ENCODE measurements at places on chromosomes 7 and 10.
A peak's percentile ranks its signal among the peaks of the same experiment; 100 is the strongest.

DNA sequence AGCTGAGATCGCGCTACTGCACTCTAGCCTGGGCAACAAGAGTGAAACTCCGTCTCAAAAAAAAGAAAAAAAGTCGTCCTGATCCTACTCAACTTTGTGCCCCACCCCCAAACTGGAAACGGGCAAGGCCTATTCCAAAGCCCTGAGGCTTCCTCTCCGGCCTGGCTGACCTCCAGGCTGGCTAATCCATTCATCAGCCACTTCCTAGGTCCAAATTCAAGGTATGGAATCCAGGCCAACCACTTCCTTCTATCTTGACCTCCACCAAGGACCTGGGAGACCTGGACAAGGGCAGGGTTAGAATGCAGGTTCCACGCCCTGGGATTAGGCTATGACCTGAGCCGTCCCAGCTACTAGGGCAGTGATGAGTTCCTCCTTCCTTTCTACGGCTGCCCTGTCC lies 20.4 kb upstream of the EIF4H start:
- DNase-seq: no peak

- DNase-seq: no peak
Measured at GRCh38 chr10:43260911-43261577, 5.8 kb downstream of the RASGEF1A start.

DNA sequence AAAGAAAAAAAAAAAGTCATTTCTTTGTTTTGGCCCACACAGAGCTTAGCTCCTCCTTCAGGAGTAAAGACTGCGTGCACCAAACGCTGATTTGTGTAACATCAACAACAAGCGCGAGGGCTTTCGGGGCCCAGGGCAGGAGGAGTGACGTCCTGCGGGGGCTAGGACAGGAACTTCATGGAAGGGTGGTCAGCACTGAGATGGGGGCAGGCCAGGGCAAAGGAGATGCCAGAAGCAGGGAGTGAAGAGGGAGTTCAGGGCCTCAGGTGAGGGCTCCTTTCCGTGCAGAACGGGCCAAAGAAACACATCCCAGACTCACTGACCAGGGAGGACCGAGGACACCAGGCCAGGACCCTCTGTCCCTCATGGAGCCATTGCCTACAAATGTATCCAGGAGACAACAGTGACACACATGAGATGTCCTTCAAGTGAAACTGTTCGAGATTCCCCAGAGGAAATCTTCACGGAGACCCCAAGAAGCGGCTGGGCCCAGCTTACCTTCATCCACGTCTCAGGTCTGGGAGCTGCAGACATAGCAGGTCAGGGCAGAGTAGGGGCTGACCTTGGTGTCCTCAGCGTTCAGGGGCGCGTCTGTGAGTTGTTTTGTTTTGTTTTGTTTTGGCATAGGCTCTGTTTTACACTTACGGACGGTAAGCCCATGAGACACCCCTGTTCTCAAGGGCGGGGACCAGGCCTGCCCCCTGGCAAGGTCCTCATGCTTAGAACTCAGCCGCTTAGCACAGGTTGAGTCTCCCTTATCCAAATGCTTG lies 30.4 kb upstream of the SHH start:
- no peak for DNase-seq

DNA sequence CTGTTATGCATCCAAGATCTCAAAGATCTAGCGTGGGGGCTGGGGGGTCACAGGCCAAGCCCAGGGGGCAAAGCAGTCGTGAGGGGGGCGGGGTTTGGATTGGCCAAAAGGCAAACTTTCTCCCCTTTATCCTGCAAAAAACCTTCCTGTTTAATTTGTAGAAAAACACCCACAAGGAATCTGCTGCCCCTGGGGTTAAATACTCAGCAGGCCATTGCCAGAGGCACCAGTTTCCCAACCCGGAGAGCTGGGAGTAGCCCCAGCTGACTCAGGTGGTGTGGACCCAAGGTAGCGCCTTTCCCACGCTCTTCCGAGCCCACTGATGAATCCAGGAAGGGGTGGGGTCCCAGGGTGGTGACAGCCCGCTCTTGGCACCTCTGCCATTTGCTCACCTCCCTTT lies 21.4 kb downstream of the KCP start:
- no peak for DNase-seq

DNA sequence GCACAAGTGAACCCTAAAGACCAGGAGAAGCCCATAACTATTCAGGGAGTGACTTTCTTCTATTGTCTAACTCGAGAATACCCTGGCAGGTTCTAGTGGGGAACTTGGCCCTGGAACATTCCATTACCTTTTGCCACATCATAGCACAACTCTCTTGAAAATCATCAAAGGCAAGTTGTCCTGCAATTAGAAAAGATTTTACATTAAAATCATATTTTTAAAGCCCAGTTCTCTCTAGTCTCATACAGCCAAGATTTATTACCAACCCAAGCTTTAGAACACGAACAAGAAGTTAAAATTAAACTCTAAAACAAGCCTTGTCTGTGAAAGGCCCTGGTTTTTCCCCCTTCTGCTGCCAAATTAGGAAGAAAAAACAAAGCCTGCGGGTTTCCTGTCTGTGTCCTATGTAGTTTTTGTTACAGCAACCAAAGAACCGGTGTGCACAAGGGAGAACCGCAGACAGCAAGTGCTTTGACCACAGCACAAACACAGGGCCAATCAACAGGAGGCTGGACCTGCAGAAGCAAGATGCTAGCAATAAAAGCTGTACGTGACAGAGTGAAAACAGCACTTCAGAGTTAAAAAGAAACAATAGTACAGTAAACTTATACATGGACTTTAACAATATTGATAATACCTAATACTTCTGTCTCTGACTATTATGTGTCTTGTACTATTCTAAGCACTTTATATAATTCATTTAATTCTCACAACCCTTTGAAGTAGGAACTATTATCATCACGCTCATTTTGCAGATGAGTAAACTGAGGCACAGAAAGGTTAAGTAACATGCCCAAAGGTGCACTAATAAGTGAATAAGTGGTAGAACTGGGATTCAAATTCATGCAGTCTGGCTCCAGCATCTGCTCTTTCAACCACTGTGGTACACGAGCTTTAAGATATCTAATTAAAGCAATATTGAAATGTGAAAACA lies 65.8 kb downstream of the STK17A start:
- DNase-seq: peak; percentile 80

- DNase-seq: peak; percentile 22
Measured at GRCh38 chr7:44801890-44802289, 5.4 kb downstream of the PPIA start.

DNA sequence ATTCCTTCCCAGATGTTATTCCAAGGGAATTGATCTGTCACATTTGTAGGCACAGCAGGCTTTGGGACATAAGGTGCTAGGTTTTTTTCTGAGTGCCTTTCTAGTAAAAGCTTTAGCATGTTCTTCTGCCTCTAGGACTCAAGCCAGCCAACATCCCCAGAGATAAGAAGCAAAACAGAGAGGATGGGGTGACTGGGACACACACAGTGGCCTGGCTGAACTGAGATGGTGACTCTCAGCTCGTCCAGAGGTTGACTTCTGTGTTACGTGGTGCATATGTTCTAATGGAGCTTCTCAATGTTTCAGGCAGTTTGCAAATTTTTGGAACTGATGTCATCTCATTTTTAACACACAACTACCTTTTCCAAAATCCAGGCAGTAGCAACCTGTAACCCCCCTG lies 188.1 kb upstream of the CELF2 start:
- DNase-seq: peak; percentile 45

DNA sequence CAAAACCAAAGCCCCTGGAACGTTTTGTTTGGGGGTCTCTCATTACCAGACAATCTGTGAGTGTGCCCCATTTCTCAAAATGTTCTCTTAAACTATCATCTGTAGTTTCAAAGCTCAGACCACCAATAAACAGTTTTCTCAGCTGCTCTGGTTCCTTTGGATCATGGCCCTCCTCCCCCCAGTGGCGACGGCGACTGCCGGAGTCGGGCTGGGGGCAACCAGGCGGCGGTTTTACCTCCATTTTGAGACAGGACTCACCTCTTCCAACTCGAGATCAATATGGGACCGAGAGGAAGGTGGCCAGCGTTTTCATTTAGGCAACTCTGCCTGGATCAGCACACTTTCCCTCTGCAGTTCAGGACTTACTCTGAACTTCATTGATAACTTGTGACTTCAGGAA lies 141.5 kb upstream of the ZNF32 start:
- no peak for DNase-seq

- DNase-seq: no peak
Measured at GRCh38 chr7:139850906-139851305, 21.8 kb downstream of the TBXAS1 start.

GRCh38 chr10:17951868-17952371 lies at the start of gene SLC39A12:
SLC39A12 (plus strand) TSS chr10:17951918; CDS start chr10:17953277, 1,359 bp downstream.
- peak; percentile 54 for DNase-seq

DNA sequence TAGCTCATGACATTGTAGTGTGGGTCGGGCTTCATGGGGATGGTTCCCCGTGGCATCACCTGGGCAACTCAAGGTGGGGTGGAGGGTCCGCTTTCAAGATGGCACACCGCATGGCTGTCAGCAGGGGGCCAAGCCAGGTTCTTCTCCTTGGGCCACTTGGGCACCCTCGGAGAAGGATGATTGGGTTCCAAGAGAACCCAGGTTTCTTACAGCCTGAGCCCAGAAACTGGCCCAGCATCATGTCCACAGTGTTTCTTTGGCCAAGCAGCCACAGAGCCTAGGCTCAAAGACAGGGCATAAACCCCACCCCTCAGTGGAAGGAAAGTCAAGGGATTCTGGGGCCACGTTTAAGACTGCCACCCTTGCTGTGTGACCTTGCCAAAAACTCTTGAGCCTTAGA lies 110.6 kb downstream of the PTPN20 start:
- no peak for DNase-seq

DNA sequence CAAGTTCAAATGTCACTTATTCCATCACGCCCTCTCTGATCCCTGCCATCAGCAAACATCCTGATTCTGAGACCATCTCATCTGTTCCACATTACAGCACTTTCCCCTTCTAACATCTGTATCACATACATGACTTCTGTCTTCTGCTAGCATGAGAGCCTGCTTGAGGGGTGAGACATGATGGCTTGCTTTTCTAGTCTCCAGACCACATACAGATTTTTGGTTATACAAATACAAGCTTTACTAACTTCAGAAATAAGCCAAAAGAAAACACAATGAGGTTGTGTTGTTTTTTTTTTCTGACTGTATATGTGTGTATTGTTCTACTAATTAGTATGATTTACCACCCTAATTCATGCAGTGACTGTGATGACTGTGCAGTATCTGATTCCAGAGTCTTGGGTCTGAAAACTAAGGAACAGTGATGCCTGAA lies 34.3 kb downstream of the NAPEPLD start:
- DNase-seq: no peak

- no peak for DNase-seq
Measured at GRCh38 chr7:6628045-6628444, 9.1 kb upstream of the ZNF316 start.

DNA sequence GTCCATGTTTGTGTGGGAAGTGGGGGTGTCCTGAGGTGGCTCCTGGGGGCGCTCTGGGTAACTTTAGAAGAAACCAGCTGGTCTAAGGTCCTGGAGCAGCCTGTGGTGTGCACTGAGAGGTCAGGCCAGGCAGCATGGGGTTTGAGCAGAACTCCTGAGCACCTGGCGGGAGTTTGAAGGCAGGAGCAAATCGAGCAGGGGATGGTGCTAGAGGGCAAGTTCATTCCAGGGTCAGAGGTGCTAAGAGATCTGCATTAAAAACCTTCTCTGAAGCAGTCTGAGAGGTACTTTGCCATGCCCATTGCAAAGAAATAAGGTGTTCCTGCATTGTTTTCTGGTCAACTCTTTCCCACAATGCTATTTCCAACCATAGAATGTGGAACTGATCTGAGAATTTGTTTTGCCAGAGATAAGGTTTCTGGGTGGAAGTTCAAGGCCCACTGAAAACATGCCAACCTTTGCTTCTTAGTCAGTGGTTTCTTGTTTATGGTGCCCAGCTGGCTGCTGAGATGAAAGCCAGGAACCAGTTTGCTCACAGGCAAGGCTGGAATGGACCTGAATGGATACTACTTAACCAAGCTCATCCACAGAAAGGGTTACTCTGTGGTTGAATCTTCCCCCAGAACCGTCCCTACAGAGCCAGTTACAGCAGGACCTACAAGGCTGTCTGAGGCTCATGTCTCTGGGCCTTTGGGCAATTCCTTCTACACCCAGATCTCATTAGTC lies 136.3 kb upstream of the TMEM72 start:
- DNase-seq: peak; percentile 63

DNA sequence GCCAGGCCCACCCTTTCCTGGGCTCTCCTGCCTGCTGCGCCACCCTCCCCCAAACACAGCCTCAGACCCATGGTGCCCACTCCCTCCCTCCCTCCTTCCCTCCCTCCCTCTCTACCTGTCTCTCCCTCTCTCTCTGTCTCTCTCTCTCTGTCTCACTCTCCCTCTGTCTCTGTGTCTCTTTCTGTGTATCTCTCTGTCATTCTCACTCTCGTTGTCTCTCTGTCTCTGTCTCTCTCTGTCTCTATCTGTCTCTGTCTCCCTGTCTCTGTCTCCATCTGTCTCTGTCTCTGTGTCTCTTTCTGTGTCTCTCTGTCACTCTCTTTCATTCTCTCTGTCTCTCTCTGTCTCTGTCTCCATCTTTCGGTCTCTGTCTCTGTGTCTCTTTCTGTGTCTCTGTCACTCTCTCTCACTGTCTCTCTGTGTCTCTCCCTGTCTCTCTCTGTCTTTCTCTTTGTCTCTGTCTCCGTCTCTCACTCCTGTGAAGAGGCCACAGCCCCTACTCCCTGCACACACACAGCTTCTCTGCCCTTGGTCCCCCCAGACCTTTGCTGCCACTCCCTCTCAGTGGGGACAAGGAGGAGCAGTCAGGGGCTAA lies 51.5 kb downstream of the CALML3 start:
- no peak for DNase-seq

- DNase-seq: peak; percentile 6
Measured at GRCh38 chr7:127250312-127251035, 2.3 kb downstream of the GRM8 start.

GRCh38 chr7:33744293-33745075 lies 160.9 kb upstream of the BMPER start:
- peak; percentile 65 for DNase-seq

GRCh38 chr10:7664707-7665106 lies 2.1 kb downstream of the ITIH5 start:
- DNase-seq: no peak
